ENCODE measurements at places on chromosomes 3 and 15.
A peak's percentile ranks its signal among the peaks of the same experiment; 100 is the strongest.

DNA sequence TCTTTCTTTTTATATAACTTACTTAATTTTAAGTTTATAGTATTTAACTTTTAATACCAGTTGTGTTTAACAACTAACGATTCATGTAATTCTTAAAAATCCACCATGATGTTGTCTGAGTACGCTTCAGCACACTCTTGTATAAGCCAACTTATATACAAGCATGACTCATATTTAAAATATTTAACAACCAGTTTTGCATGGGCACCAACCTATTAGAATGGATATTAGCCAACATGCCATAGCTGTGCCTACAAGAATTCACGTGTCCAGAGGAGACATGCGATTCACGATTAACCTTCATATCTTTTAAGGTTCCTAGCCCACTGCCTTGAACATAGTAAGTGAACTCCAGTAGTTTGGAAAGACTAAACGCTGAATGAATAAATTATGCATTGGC is 1023.2 kb downstream of the TBL1XR1 start:
- no peak for DNase-seq

DNA sequence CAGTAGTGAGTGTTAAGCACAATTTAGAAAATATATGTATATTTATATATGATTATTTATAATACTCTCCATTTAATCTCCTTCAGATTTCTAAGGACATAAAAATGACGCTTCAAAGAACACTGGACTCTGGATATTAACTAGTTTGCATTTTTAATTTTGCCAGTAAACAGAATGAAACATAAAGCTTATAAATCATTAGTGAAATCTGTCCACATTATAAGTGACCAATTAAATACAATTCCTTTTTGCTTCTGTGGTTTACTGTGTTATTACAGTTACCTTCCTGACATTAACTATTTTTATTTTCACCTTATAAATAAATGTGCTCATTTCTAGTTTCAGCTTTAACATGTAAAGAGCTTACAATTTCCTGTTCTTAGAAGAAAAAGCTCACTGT is 1081.1 kb upstream of the EPHA6 start:
- DNase-seq, result no peak

DNA sequence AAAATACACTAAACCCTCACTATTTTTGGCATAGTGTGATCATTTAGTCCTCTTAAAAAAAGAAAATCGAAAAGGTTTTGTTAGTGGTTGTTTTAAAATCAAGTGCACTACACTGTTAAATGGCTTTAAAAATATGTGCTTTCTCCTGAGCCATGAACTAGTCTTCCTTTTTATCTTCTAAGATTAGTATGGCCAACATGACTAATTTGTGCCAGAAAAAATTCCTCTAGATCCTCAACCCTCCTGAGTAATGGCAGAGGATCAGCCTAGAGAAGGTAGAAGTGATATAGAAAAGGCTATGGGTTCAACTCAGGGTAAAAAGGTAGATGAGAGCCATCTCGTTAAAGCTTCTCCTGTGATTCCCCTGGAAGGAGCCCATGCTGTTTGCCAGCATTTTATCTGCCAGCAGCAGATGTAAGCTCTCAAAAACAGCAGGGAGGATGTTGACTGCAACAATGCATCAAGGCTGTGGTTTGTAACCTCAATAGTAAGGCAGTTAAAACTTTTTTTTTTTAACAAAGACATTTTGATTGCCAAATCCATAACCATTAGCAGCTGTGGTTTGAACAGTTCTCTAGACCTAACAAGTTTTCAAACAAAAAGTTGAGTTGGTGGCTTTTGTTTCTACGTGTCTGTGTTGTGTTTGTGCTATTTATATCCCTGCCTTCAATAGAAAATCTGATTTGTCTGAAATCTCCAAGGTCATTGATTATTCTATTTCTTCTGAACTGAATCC is 30.2 kb upstream of the ZNF609 start:
- DNase-seq, result peak; percentile 15

DNA sequence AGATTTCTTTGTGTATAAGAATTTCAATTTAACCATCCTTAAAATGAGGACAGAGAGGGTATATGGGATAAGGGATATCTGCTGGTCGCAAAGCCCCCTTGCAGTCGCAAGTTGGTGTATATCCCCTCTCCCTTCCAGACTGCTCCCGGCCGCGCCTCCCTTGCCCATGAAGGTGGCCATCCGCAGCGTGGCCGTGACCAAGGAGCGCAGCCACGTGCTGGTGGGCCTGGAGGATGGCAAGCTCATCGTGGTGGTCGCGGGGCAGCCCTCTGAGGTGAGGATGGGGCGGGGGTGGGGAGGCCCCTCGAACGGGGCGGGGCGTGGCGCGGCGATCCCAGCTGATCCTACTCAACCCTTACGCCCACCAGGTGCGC is 29.4 kb downstream of the NBEAL2 start:
- DNase-seq, result no peak

DNA sequence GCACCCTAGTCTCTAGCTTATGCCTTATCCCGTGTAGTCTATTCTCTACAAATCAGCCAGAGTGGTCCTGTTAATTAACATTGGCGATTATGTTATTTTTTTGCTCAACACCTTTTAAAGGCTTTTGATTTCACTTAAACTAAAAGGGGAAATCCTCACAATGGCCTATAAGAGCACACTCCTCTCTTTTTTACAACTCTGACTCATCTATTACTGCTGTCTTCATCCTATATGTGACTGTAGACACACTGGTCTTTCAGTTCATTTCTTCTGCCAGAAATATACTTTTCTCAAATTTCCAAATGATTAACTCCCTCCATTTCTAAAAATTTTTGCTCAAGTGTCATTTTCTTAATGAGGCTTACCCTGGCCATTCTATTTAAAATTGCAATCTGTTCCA is 143.4 kb downstream of the NSUN3 start:
- no peak for DNase-seq

DNA sequence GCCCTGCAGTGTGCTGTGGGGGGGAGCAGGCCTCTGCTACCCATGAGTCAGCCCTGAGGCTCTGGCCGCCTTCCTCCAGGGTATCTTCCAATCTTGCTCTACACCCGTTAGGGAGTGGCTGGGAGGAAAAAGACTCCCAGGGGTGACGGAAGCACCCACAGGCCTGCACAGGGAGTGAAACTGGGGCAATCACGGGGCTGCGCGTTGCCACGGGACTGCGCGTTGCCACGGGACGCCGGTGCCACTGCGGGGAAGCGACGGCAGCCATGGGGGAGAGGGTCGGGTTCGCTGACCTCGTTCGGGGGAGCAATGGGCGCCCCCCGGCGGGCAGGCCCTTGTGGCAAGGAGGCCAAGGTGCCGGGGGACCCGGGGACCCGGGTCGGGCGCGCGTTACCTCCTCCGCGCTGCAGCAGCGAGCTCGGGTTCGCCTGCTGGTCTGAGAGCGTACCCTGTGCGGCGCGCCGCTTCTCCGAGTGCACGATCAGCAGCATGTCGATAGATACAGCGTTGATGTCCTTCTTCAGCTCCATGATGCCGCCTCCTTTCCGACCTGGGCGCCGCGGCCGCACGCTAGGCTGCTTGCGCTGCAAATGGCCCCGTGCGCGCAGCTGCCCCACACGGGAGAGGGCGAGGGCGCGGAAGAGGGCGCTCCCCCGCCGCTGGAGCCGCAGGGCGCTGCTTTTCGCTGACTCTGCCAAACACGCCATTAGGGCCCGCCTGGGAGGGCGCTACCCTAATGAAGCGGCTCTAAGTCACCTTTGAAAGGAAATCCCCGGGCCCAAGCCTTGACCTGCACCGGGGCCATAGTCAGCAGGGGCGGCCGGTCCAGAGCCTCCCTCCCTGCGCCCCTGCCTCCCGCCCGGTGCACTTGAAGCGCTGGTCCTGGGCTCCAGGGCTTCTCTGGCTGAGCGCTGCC is at the start of gene KY:
KY (minus strand) TSS at position 592 of the 916 bp plus-strand sequence; CDS start at position 530, 62 bp downstream.
- DNase-seq, result no peak

- peak; percentile 54 for DNase-seq
Measured at GRCh38 chr15:43225201-43225949, 4.6 kb upstream of the EPB42 start.

- DNase-seq, result no peak
Measured at GRCh38 chr3:185713015-185713414, 111.8 kb downstream of the IGF2BP2 start.

- no peak for DNase-seq
Measured at GRCh38 chr3:125481786-125482185, 38.2 kb downstream of the SNX4 start.

- DNase-seq, result no peak
Measured at GRCh38 chr3:58633157-58633865, 33.3 kb downstream of the FAM3D start.

DNA sequence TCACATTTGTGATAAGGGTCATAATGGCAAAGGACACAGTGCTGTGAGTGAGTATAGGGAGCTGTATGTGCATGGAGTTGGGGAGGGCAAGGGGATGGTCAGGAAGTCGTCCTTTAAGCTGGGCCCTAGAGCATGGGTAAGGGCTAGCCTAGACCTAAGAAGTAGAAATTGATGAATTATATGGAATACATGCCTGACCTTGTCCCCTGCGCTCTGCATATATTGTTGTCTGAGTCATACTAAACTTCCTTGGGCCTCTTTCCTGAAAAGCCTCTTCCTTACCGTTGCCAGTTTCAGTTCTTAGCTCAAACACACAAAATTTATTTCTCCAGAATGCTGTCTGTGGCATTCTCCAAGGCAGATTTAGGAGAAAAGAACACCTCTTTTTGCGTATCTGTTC is 4.6 kb downstream of the SNRK start:
- DNase-seq, result no peak

- no peak for DNase-seq
Measured at GRCh38 chr3:135739779-135740178, 225.7 kb upstream of the PPP2R3A start.

GRCh38 chr3:20462226-20462625 is 276.2 kb upstream of the SGO1 start:
- no peak for DNase-seq

GRCh38 chr3:67381667-67382272 is 272.6 kb downstream of the SUCLG2 start:
- DNase-seq, result no peak

GRCh38 chr3:61579685-61580084 is 18.3 kb downstream of the PTPRG start:
- DNase-seq, result no peak

GRCh38 chr3:192543163-192543562 is 184.2 kb downstream of the FGF12 start:
- DNase-seq, result no peak

DNA sequence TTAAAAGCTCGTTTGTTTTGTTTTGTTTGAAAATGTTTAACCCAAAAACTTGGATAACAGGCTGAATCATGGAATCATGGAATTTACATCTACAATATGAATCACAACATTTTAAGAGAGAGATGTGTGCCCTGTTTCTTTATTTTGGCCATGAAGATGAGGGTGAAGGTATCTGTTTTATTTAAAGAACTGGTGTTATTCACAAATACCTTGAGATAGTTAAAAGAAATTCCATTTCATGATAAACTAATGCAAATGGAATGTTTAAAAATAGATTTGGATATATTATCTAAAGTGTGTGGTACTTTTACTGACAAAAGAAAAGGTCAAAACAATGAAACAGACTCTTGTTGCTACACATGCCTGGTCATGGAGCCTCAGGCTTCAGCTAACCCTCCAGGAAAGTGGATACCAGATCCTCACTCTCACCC is 486.0 kb upstream of the CFAP20DC start:
- DNase-seq, result peak; percentile 19

GRCh38 chr3:43288850-43289249 is 2.5 kb downstream of the SNRK start:
- no peak for DNase-seq

- no peak for DNase-seq
Measured at GRCh38 chr3:149701206-149701976, 43.6 kb upstream of the WWTR1 start.

DNA sequence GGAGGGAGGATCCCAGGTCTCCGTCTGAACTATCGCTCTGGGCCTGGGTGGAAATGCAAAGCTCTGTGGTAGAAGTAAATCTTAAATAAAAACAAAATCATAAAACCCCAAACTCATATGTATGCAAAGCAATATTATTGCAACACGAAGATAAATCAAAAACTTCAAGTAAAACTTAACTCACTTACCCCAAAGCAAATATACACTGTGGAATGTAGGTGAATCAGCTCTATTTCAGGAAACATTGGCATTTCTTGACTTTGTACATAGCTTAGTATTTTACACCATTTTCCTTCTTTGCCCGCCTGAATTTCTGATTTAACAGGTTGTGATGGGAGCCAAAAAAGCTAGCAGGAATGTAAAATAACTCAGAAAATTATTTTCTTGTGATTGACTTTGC is 126.2 kb downstream of the TPRG1 start:
- DNase-seq, result no peak

GRCh38 chr3:122987736-122988319 is 39.7 kb downstream of the SEMA5B start:
- no peak for DNase-seq

DNA sequence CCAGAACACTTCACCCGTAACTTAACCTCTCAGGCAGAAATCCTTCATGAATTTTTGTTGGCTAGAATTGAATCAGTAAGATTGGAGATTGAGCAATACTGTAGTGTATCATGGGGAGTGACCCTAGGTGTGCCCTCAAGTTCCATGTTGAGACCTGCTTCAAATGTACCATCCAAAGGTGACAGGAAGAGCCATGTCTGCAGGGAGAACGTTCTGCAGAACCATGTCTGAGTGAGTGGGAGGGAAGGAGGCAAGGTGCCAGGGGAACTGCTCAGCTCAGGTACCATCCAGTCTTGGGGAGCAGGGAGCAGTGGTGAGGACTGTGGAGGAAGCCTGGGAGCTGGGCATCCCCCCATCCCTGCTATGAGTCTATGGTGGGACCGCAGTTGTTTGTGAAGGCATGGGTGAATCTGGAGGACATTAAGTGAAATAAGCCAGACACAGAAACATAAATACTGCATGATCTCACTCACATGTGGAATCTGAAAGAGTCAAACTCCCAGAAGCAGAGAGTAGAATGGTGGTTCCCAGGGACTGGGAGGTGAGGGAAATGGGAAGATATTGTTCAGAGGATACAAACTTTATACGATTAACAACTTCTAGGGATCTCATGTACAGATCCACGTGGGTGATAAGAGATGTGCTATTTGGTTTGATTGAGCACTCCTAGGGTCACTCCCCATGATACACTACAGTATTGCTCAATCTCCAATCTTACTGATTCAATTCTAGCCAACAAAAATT is 23.3 kb downstream of the CFAP161 start:
- DNase-seq, result no peak

GRCh38 chr3:42914771-42915515 is 9.0 kb downstream of the ZNF662 start:
- DNase-seq, result no peak

- no peak for DNase-seq
Measured at GRCh38 chr15:100762913-100763834, 116.5 kb upstream of the ALDH1A3 start.

DNA sequence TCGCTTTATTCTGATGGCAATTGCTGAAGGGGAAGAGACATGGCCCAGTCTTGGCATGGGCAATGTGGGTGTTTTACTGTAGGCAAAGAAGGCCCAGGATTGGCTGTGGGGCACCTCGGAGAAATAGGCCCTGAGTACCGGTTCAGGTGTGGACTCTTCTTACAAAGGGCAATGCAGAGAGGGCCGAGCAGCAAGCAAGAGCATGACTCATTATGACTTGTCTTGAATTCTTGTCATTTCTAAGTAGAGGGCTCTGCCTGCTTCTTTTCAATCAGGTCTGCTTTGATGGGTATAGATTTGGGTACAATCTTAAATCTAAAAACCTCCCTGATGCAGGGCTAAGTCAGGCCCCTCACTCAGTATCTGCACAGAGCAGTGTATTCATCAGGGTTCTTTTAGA is 14.8 kb upstream of the BUB1B start:
- no peak for DNase-seq

- no peak for DNase-seq
Measured at GRCh38 chr3:141103067-141103466, 51.9 kb downstream of the SPSB4 start.

GRCh38 chr3:42545284-42545900 is 36.4 kb downstream of the SEC22C start:
- DNase-seq, result no peak
